ENCODE measurements at places on chromosomes 11 and 22. TPM values are rescaled to one million over a fixed set of nuclear protein-coding genes. Genes with fewer than 3 reads are reported as not detected.
A peak's percentile ranks its signal among the peaks of the same experiment; 100 is the strongest.

DNA sequence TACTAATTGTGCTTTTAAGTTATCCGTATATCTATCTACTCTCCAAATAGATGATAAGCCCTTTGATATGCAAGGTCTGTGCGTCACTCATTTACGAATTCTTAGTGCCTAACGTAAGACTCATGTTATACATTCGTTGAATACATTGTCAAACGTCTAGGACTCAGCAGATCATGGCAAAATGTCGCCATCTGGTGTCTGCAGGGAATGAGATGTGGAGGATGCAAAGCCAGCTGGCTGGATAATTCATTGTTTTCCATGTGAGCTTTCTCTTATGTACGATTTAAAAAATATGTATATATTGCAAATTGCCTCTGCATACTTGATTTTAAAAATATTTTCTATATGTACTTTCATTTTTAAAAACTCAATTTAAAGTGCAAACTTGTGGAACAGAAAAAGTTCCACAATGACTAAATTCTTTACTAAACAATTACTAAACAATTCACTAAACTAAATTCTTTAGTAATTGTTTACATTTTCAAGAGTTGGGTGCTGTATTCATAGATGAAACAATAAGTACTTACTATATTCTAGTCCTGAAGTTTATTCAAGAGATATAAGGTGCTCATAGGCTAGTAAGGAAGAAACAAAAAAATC is 33.8 kb downstream of the ZNF202 start:
- H3K4me3 ChIP-seq, result no peak overlapping the region
- H3K27ac ChIP-seq, result no peak overlapping the region
- DNase-seq, result peak; percentile 51
- no peaks in the 10 kb centered on the region for H3K4me1 ChIP-seq
- H3K27me3 ChIP-seq, result no peaks in the 10 kb centered on the region

DNA sequence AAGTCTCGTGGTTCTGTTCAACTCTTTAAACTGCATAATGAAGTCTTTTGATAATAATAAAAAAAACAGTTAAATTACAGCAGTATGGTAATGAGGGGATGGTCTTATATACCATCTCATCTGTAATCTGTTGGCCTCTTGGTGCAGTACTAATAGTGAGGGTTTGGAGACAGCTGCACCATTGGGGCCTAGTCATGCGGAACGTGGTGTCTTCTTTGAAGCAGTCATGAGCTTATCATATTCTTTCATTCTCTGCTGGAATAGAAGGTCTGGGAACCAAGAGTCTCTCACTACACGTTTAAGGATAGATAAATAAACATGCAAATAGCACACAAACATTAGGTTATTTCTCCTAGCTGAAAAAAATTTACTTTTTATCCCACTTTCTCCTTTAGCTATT is 40.9 kb upstream of the OR9Q1 start:
- peaks cover 9% of the 10 kb centered on the region for H3K4me1 ChIP-seq
- no peak overlapping the region for H3K4me3 ChIP-seq
- DNase-seq, result no peak
- H3K36me3 ChIP-seq, result no peaks in the 10 kb centered on the region

MTMR3 gene
- 46.7 TPM for total RNA-seq

ARFIP2 gene
- 47.2 TPM for total RNA-seq

KRTAP5-7 gene
- not detected for total RNA-seq
